Activated naive CD4-positive, alpha-beta T cell treated with anti-CD3 and anti-CD28 coated beads, Interleukin-2, amount 50 U/mL, for 72 hours (primary cell): ENCODE measurements at places on chromosomes 2 and 18.
A peak's percentile ranks its signal among the peaks of the same experiment; 100 is the strongest.

GRCh38 chr18:65651192-65651591 is 99.6 kb upstream of the CDH7 start:
- no peak for DNase-seq

- DNase-seq: no peak
These were observed 17.8 kb downstream of the MAPRE3 start for GRCh38 chr2:26988058-26988860.

DNA sequence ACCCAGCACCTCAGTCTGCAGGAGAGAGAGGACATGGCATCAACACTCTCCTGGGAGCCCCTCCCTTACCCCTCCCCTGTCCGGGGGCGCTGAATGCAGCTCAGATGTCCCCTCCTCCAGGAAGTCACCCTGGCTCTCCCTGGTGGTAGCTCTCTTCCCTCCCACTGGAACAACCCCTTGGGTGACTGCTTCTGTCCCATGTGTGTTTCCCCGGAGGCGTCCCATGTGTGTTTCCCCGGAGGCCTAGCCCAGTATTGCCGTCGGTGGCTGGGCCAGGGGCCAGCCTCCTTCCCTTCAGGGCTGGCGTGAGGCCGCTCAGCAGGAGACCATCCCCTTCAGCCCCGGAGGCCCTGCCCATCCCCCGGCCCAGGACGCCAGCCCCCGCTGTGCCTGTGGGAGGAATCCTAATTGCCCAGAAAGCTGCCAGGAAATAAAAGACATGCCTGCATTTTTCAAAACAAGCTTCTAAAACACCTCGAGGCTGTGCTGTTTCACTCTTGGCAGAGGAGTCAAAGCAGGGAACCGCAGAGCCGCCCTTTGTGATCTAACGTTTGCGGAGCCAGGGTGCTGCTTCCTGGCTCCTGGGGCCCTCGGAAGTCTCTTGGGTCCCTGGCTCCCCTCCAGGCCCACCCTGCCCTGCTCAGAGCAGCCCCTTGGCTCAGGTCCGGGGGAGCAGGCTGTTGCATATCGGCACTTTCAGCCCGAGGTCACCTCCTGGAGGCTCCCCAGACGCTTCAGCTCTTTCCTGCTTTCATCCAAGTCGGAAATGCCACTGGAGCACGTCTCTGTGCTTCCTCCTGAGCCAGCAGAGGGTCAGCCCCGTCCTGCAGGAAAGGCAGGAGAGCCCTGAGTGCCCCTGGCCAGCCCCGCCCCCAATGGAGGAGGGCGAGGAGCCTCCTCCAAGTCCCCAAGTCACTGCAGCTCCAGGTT is 11.4 kb downstream of the SNED1 start:
- peak; percentile 59 for DNase-seq

GRCh38 chr2:101230541-101231001 is 22.1 kb upstream of the CNOT11 start:
- DNase-seq: no peak

DNA sequence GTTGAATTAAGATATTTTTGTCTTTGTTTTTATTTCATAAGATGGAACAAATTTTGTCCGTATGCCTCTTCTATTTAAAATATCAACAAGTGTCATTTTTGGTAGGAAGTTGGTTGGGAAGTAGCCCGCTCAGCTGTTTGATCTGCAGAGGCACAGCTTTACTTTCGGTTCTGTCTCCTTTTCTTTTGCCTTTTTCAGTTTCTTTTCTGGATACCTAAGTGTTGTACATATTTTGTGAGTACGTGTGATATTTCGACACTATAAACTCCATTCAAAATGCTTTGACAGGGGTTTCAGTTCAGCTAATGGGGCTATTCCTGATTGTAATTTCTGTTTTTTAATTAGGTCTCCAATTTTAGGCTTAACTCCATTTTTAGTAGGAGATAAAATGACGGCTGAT is 1785.0 kb upstream of the LRRTM1 start:
- no peak for DNase-seq
